ENCODE measurements at places on chromosomes 4 and X.

DNA sequence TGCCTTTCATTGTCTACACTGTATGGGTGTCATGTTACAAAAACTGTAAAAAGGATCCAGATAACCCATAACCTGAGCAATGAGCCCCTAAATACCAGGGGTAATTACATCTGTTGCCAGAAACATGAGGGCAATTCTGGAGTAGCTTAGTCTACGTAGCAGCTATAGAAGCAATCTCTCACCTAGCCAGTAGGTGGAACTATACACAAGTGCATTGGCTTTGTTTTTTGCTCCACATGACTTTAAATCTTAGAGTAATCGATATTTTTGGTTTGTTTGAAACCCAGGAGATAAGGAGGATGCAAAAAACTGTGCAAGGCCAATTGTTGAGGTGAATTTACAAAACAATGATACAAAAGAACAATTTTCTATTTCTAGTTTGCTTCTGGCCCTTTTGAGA is 57.5 kb downstream of the GPR82 start:
- H3K36me3 ChIP-seq, result no peaks in the 10 kb centered on the region
- peaks cover 21% of the 10 kb centered on the region for H3K27me3 ChIP-seq
- peaks cover 7% of the 10 kb centered on the region for H3K4me1 ChIP-seq
- peak; percentile 47 for DNase-seq
- H3K27ac ChIP-seq, result no peak overlapping the region

GRCh38 chr4:123361195-123361861 is 35.3 kb upstream of the SPRY1 start:
- no peak overlapping the region for H3K4me3 ChIP-seq
- H3K27ac ChIP-seq, result peak overlapping the region; percentile 87
- no peaks in the 10 kb centered on the region for H3K27me3 ChIP-seq
- DNase-seq, result peak; percentile 63
- H3K4me1 ChIP-seq, result peaks cover 20% of the 10 kb centered on the region
- no peaks in the 10 kb centered on the region for H3K36me3 ChIP-seq

DNA sequence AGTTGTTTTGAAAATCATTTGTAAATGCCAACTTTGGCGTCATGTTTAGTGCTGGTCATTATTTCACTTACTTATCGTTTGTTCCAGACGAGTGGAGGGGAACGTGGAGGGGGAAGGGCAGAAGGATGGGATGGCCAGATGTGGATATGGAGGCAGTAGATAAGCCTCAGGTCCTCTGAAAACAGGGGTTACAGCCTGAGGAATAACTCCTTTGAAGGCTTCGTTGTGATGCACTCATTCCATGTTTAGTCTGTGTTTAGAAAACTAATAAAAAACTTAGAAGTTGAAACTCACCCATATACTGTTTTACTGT is 1.1 kb downstream of the MOB1B start:
- peak overlapping the region; percentile 68 for H3K27ac ChIP-seq
- no peaks in the 10 kb centered on the region for H3K27me3 ChIP-seq
- DNase-seq, result no peak
- H3K36me3 ChIP-seq, result peaks cover 4% of the 10 kb centered on the region

DNA sequence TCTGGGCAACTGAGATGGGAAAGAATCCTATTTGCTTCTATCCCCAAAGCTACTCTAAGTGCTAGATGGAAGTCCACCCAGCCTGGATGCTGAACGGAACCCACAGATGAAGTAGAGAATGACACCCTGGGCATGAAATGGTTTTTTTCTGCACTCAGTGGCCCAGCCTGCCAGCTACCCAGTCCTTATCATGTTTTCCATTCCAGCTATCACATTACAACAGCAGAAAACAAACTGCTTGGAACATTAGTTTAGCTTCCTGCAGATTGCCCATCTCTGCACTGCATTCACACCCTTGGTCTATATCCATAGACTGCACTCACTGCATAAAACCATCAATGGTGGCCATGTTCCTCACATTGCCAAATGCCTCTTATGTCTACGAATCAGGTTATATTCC is 79.1 kb downstream of the NYX start:
- H3K27ac ChIP-seq, result no peak overlapping the region
- H3K4me1 ChIP-seq, result no peaks in the 10 kb centered on the region

DNA sequence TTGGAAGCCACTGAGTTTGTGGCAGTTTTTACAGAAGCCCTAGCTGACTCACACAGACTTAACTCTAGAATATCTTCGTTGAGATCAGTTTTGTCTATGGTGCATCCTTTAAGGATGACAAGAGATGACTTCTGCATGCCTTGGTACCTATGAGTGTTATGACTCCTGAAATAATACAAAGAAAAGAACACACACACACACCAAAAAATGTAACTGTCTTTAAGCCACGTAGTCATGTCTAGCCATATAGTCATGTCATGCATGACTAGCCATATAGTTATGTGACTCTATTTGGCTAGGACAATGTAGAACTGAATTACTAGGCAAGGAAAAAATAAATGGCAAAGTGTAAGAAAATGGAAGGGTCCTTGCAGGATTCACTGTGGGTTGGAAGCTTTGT is 447.8 kb downstream of the NLGN4X start:
- H3K27ac ChIP-seq, result no peak overlapping the region
- no peak overlapping the region for H3K4me3 ChIP-seq
- no peaks in the 10 kb centered on the region for H3K36me3 ChIP-seq
- no peaks in the 10 kb centered on the region for H3K4me1 ChIP-seq

- no peak overlapping the region for H3K4me3 ChIP-seq
- no peaks in the 10 kb centered on the region for H3K27me3 ChIP-seq
- DNase-seq, result no peak
- H3K4me1 ChIP-seq, result no peaks in the 10 kb centered on the region
These were observed 36.7 kb upstream of the CXXC4 start for GRCh38 chr4:104531390-104531789.

DNA sequence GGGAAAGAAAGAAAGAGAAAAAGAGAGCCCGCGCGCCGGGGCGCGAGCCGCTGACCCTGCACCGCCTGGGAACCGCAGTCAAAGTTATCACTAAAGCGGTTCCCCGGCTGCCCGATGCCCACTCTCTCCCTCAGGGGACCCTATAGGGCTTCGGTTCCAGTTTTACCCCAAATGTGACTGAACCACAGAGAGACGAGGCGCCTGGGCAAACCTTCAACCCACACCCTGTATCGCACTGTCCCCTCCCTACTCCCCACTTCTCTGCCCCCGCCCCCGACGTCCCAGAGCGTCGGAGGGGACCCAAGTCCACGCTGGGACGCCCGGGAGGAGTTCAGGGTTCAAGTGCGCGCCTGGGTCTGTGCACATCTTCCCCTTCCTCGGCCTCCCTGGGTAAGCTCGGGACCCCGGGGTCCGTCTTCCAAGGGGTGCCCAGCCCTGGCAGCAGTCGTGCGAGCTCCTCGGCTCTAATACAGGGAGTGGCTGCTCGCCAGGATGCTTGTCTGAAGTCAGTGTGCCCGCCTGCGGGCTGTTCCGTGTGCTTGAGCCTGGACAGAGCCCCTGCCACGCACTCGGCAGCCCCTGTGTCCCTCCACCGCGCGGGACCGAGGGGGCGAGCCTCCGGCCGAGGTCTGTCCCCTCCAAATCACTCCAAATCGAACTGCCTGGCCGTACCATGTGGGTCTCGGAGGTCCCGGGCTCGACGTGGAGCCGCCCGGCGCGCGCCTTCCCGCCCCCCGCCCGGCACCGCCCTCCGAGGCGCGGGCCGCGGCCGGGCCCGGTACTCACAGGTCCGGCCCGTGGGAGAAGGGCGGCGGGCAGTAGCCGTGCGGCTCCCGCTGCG is 960 bp downstream of the TRPC3 start:
- peaks cover 39% of the 10 kb centered on the region for H3K27me3 ChIP-seq
- peak overlapping the region; percentile 69 for H3K4me3 ChIP-seq
- no peaks in the 10 kb centered on the region for H3K4me1 ChIP-seq
- H3K36me3 ChIP-seq, result peaks cover 6% of the 10 kb centered on the region
- DNase-seq, result peak; percentile 46

DNA sequence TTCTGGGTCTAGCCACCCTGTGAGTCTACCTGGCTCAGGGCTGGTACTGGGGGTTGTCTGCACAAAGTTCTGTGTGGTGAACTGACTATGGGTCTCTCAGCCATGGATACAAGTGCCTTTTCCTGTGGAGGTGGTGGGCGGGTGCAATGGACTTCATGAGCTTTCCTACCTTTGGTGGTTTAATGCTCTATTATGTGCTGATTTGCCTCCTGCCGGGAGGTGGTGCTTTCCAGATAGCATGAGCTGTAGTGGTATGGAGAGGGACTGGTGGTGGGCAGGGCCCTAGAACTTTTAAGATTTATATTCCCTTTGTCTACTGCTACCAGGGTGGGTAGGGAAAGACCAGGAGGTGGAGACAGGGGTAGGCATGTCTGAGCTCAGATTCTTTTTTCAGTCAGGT is 48.0 kb downstream of the PBDC1 start:
- H3K27ac ChIP-seq, result no peak overlapping the region
- no peaks in the 10 kb centered on the region for H3K4me1 ChIP-seq
- no peaks in the 10 kb centered on the region for H3K36me3 ChIP-seq
- H3K4me3 ChIP-seq, result no peak overlapping the region
- no peak for DNase-seq
- H3K27me3 ChIP-seq, result no peaks in the 10 kb centered on the region

DNA sequence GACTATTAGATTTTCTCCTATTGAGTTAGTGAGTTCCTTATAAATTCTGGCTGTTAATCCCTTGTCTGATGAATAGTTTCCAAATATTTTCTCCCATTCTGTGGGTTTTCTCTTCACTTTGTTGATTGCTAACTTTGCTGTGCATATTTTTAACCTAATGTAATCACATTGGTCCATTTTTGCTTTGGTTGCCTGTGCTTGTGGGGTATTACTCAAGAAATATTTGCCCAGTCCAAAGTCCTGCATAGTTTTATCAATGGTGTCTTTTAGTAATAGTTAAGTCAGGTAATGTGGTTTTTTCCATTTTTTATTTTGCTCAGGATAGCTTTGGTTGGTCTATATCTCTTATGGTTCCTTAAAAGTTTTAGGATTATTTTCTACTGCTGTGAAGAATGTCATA is 490.3 kb downstream of the ARAP2 start:
- H3K4me1 ChIP-seq, result no peaks in the 10 kb centered on the region
- H3K27me3 ChIP-seq, result no peaks in the 10 kb centered on the region
- no peak overlapping the region for H3K27ac ChIP-seq
- no peaks in the 10 kb centered on the region for H3K36me3 ChIP-seq
- DNase-seq, result no peak
- no peak overlapping the region for H3K4me3 ChIP-seq

DNA sequence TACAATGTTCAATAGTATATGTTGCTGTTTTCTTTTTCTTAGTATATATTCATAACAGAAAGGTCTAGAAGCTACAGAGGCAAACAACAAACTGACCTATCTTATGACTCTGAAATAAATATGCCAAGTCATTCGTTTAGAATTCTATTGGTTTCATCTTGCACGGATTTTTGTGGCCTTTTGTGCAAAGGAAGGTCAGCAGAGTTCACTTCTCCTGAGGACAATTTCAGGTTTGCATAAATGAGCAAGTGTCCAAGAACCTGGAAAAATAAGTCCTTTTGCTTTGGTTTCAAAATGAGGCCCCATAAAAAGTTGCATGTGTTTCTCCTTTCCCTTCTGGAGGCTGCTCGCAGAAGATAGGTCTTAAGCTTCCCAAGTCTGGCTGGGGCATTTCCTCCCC is 156.9 kb downstream of the APBB2 start:
- H3K27me3 ChIP-seq, result no peaks in the 10 kb centered on the region
- peaks cover 46% of the 10 kb centered on the region for H3K36me3 ChIP-seq
- H3K27ac ChIP-seq, result peak overlapping the region; percentile 27
- no peak overlapping the region for H3K4me3 ChIP-seq

DNA sequence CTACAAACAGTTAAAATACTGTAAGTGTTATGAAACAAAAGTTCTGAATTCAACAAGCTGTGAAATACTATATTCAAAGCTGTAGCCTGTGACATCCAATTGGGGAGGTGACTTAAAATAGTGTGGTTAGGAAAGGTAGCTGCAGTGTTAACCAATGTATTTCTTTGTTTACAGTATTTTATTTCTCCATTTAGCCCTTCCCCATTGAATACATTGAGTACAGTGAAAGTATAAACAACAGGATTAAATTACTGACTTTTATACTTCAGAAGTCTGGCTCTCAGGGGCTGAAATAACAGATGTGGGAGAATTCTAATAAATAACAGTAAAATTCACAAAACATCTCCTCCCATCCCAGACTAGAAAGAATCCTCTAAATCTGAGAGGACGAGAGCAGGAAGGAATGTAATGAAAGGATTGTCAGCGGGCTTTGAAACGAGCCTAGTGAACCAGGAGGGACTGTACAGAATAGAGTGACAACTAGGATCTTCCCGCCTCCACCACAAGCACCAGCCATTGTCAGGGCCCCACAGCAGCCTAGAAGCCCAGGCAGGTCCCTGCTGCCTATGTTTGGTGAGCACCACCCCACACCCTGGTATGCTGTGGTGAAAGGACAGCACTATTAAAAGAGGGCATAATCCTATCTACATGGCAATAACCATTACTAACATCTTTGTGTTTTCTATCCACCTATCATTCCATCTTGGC is 73.7 kb downstream of the SPCS3 start:
- no peak overlapping the region for H3K4me3 ChIP-seq
- H3K27me3 ChIP-seq, result no peaks in the 10 kb centered on the region
- H3K4me1 ChIP-seq, result peaks cover 5% of the 10 kb centered on the region
- no peaks in the 10 kb centered on the region for H3K36me3 ChIP-seq
- H3K27ac ChIP-seq, result no peak overlapping the region
- no peak for DNase-seq

DNA sequence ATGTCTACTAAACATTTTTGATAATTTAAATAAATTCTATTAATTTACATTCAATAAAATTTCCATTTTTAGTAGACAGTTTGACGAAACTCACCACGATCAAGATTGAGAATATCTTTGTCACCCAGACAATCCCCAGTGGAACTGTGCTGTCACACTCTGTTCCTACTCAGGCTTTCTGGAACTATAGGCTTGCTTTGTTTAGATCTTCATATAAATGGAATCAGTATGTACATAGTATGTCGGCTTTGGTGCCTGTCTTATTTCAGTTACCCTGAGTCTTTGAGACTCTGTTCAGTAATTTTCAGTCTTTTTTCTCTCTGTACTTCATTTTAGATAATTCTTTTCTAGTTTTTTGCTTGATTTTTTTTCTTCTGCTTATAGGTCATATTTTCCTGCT is 163.5 kb upstream of the EMCN start:
- H3K27me3 ChIP-seq, result no peaks in the 10 kb centered on the region
- H3K4me3 ChIP-seq, result no peak overlapping the region
- H3K27ac ChIP-seq, result no peak overlapping the region
- H3K4me1 ChIP-seq, result no peaks in the 10 kb centered on the region

Measured in MCF 10A (cell line).